ENCODE measurements at places on chromosomes 2 and 18.

DNA sequence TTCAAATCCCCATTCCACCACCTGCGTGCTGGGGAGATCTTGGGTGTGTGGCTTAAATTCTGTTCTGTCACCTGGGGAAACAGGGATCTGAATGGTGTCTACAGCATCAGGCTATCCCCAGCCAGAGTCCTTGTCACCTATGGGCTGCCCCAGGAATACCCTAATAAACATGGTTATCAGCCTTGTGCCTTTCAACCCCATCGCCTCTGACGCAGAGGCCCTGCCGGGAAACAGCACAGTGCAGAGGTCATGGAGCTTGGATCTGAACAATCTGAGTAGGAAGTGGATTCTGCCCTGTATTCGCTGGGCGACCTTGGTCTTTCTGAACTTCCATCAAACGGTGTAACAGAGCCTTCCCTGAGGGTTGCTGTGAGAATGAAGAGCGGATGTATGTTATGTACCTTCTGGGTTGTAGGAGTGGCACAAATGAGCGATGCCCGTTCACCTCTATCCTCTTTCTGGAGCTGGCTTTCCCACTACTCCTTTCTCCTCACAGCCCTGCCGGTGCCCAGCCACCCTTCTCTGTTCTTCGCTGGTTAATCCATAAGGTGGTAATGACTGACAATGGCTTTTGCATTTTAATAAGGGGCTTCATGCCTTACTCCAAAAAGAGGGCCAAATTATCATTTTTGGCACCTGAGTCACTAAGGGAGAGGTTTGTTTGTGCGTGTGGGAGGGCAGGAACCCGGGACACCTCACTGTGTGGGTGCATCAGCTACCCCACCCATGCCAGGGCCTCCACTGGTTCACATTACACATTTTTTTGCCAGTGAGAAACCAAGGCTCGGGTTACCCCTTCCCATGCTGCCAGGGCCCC lies 256.5 kb downstream of the MYCN start:
- no peak for DNase-seq

DNA sequence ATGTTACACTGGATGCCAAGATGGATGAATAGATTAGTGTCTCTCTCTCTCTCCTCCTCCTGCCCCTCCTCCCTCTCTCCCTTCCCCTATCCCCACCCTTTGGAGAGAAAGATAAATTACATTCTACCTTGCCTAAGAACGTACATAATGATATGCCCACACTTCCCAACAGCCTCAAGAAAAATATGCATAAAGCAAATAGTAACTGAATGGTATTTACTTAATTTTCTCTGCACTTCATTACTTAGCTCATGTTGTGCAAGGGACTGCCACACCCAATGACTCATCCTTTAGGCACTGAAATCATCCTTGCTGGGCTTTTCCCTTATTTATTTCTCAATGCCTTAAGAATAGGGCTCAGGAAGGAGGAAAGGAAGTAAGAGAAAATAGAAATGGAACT lies 137.3 kb upstream of the PID1 start:
- DNase-seq, result no peak

GRCh38 chr2:120203251-120204021 lies 19.8 kb downstream of the TMEM185B start:
- no peak for DNase-seq

GRCh38 chr2:66714610-66715009 lies 279.7 kb downstream of the MEIS1 start:
- DNase-seq, result no peak

DNA sequence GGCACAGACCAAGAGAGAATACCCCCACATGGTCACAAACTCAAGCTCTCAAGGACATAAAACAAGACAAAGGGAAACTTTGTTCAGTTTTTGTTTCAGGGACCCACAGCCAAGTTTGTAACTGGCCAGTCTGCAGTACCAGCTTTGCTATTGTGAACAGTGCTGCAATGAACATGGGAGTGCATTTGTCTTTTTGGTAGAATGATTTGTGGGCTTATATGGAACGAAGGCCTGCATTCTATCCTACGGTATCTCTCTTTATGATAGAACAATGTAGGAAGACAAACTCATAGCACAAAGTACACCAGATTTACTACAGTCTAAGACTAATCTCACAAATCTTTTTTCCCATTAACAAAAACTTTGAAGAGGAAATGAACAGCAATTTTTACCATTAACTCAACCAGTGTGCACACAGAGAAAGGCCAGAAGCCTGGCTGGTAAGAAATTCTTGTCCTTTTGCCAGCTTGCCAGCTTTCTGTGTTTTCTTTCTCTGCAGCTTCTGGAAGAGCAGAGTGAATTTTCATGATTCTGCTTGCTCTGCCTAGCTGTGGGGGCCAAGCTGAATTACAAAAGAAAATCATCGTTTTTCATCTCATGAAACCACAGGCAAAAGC lies 37.1 kb upstream of the FEZ2 start:
- no peak for DNase-seq

DNA sequence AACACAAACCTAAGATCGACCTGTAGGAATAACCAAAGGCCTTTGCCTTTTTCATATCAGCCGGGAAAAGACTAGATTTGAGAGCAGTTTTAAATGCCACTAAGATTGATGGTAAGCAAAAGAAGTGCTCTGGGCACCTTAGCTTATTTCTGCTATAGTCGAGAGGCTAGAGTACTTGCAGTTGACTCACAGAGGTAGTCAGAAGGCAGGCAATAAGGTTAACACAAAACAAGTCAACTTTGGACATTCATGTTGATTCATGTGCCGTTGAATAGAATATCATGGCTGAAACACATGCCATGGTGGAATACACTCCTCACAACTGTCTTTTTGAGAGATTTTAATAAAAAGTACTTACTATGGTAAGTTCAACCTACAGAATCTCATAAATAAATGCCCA lies 507.6 kb downstream of the ZEB2 start:
- no peak for DNase-seq

DNA sequence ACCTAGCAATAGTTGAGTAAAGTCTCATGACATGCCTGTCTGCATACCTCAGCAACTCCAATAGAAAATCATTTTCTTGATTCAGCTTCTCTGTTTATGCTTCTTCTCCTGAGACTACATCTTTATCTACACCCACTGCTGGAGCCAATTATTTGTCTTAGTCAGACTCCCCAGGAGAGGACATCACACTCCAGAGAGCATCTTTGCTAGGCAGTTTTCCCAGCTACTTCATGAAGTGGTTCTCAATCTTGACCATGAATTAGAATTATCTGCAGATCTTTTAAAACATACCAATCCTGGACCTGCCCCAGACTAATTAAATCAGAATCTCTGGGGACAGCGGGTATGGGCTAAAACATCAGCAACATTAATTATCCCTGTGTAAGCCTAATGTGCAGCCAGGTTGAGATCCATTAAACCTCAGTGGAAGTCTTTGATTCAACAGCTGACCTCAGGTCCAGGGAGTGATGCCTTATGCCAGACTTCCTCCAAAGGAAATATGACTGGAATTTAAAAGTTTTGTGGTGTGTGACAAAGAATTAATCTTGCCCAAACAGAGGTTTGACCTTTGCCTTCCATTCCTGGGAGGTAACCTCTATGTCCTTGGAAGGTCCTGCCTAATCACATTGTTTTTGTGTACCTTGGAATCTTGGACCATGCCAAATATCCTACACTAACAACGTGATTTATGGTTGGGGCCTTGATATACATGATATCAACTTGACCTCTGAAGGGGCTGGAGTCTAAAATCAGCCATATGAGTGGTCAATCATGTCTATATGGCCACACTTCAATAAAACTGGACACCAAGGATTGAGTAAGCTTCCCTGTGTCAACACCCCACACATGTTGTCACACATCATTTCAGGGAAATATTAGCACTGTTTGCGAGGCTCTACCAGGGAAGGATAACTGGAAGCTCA lies 99.3 kb upstream of the DNAJC10 start:
- DNase-seq, result no peak

DNA sequence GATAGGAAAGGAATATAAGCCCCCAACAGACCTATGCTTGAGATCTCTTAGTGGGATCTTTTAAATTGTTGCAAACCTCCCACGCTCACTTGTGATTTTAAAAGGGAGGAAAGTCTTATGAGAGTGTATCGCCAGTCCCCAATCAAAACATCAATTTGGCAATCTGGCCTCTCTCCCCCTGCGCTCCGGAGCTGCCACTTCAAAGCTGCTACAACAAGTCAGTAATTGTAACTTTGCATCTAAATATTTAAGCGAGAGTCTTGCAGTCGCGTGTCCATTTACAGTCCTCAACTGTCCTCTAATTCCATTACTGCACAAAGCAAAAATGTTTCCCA lies 8.4 kb downstream of the PAX3 start:
- DNase-seq, result no peak

GRCh38 chr2:67846370-67847070 lies 216.3 kb downstream of the C1D start:
- DNase-seq, result peak; percentile 12

DNA sequence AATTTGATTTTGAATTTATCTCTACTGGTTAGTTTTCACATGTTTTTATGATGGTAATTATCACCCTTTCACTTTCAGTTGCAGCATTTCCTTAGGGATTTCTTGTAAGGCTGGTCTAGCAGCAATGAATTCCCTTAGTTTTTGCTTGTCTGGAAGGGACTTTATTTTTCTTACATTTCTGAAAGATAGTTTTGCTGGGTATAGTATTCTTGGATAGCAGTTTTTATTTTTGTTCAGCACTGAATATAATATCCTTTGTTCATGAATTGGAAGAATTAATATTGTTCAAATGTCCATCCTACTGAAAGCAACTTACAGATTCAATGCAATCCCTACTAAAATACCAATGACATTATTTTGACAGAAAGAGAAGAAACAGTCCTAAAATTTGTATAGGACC lies 30.2 kb downstream of the IL1RL2 start:
- no peak for DNase-seq

GRCh38 chr2:175152242-175152641 lies 15.8 kb downstream of the ATF2 start:
- DNase-seq, result no peak

DNA sequence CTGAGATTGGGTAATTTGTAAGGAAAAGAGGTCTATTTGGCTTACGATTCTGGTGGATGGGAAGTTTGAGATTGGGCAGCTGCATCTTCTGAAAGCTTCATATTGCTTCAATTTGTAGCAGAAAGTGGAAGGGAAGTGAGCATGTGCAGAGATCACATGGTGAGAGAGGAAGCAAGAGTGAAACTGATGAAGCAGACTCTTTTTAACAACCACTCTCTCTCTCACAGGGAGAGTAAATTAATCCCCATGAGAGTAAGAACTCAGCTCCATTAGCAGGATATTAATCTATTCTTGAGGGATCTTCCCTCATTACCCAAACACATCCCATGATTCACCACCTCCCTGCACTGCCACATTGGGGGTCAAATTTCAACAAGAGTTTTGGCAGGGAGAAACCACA lies 298.5 kb upstream of the CELF4 start:
- no peak for DNase-seq

GRCh38 chr18:6486764-6487426 lies 72.2 kb upstream of the L3MBTL4 start:
- DNase-seq, result no peak

DNA sequence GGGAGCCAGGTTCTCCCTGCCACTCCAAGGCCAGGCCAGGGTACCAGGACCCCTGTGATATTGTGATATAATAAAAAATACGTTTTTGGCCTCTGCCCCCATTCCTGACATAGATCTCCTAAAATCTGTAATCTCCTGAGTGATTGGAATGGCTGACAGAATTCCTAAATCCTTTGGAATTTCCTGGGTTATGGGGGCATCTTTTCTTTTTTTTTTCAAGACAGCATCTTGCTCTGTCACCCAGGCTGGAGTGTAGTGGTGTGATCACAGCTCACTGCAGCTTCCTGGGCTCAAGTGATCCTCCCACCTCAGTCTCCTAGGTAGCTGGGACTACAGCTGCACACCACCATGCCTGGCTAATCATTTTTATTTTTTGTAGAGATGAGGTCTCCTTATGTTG lies 26.2 kb upstream of the TUBB6 start:
- no peak for DNase-seq

DNA sequence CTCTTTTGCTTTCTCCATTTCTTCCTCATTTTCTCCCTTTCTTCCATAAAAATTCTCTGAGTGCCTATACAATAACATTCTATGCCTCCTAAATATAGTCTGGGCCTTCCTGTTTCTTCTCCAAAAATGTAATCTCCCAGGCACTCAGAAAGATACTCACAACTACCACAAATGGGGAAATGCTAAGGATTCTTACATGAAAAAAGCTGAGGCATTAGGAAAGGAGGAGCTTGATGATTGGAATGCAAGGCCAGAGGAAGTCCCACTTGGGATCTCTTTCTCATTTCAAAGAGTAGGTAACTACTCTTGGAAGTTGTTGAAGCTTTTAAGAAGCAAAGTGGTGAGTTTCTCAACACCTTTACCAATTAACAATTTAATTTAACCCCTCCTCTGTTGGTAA lies 3.4 kb downstream of the VSNL1 start:
- no peak for DNase-seq

DNA sequence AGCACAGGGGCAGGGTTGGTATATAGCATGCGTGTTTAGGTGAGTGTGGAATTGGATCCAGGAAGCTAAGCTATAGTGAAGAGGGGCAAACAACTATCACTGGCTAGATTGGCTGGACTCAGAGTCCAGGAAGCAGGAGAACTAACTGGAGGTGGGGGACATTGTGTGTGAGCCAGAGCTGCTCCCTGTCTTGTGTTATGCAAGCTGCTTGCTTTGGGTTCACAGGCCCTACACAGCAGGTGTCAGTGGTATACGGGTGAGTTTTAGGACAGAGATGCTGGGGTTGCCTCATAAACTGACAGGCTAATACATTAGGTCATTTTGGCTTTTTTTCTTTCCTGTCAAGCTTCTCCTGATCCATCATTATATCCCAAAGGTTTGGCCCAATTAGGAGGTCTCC lies 87.5 kb downstream of the CCDC85A start:
- DNase-seq, result no peak

GRCh38 chr2:46850742-46851141 lies 64.9 kb downstream of the MCFD2 start:
- no peak for DNase-seq

GRCh38 chr2:182015334-182016109 lies 29.9 kb downstream of the PPP1R1C start:
- DNase-seq, result no peak

- DNase-seq, result no peak
Observed at GRCh38 chr2:82992968-82993367, 1466.1 kb downstream of the SUCLG1 start.

DNA sequence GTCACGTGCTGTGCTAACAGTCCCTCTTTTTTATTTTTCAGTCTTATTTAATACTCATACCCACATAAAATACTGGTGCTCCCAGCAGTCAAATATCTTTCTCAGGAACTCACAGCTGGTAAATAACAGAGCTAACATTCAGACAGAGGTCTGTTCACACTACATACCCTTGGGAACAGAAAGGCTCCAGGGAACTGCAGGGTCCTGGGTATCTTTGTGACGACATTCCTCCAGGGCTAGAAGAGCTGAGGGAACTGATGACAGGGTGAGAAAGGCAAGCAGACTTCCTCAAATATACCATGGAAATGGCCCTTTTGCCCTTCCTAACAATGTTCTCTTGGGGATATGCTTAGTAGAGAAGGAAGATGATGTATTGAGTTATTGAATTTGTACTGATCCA lies 19.3 kb downstream of the PDE6D start:
- DNase-seq, result no peak

DNA sequence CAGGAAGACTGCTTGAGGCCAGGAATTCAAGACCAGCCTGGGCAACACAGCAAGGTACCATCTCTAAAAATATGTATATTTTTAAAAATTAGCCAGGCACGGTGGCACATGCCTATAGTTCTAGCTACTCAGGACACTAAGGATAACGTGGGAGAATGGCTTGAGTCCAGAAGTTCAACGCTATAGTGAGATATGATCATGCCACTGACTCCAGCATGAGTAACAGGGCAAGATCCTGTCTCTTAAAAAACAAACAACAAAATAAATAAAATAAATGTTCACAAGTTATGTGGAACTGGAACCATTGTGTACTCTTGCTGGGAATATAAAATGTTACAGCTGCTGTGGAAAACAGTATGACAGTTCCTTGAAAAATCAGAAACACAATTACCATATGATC lies 47.2 kb downstream of the USP34 start:
- no peak for DNase-seq

All from CD4-positive, alpha-beta T cell treated with Interleukin-21 for 1 hour (primary cell).